Naive thymus-derived CD8-positive, alpha-beta T cell (primary cell): ENCODE measurements at places on chromosomes 1 and 21.
A peak's percentile ranks its signal among the peaks of the same experiment; 100 is the strongest.

- no peak for DNase-seq
Observed at GRCh38 chr1:161166669-161167548, 683 bp downstream of the PPOX start.

DNA sequence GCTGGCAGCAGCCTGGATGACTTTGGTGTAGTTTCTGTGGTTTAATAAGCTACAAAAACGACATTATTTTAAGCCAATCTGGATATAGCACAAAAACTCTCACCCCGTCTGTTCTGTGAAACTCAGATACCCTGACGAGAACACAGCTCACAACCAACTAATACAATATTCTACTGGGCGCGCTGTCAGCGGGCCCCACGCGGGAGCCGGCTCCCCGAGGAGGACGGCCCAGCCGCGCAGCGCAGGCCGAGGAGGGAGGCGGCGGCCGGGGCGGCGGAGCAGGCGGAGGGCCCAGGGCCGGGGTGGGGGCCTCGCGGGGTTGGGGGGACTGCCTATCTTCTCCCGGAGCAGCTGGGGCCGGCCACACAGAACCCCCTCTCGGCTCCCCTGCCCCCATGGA lies 87.2 kb upstream of the POU3F1 start:
- DNase-seq = no peak

GRCh38 chr1:227335242-227336020 lies 17.1 kb upstream of the CDC42BPA start:
- no peak for DNase-seq

DNA sequence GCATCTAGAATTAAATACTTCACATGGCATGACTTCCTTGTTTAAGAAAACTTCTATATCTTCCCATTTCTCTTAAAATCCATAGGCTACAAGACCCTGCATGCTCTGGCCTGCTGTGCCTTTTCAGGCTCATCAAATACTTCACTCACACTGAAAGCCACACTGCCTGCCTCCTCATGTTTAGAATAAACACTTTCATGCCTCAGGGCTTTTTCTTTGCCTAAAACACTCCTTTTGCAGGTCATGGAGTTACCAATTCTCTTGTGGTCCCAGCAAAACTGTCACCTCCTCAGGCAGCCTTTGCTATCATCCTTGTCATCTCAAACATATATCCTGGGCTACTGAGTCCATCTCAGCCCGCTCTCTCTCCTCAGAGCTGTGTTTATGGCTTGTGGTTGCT lies 5.5 kb downstream of the SGIP1 start:
- DNase-seq = no peak

DNA sequence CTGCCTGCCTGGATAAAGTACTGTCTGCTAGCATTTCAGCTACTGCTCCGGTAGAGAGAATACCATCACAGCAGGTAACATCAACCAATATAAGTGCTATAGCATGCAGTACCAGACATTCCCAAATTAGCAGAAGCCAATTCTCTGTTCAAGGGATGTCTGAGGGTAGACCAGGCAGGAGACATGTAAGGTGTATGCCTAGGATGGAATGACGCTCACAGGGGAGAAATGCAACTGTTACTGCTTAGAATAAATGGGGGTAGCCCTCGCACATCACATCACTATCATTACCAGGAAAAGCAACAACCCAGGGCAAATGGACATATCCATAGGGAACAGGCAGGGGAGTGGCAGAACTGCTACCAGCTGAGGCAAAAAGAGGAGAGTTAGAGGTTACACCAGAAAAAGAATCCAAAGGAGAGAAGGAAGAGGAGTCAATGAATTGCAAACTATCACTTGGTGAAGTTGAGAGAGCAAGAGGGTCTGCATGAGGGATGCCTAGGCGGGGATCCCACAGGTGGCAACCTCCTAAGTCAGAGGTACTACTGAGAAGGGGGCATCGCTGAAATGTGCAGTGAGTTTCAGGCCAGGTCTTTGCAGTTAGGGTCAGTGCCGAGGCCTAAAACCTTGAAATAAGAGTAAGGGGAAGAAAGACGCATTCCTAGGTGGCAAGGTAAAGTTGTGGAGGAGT lies 1.1 kb downstream of the UBE2Q1 start:
- no peak for DNase-seq

DNA sequence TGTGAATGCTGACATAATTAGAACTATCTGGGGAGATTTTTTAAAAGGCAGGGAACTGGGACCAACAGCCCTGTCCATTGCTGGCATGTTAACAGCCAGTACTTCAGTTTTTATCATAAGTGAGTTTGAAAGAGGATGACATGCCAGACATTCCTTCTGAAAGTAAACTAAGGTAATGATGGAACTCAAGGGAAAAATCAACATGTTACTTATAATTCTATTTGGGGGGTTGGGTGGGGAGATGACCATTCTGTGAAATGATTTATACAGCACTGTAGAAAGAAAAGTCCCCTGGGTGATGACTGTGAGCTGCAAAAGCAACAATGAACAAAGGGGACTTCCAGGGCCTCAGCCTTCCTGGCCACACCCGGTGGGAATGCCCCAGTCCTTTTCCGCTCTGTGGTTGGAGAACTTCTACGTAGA lies 5.4 kb upstream of the LAMC2 start:
- DNase-seq = no peak

- DNase-seq = no peak
Observed at GRCh38 chr1:111199881-111200801, at the start of gene DENND2D. Gene DENND2D, minus strand, starts transcription at chr1:111200646. Its CDS starts 187 bp downstream, at chr1:111200459.

DNA sequence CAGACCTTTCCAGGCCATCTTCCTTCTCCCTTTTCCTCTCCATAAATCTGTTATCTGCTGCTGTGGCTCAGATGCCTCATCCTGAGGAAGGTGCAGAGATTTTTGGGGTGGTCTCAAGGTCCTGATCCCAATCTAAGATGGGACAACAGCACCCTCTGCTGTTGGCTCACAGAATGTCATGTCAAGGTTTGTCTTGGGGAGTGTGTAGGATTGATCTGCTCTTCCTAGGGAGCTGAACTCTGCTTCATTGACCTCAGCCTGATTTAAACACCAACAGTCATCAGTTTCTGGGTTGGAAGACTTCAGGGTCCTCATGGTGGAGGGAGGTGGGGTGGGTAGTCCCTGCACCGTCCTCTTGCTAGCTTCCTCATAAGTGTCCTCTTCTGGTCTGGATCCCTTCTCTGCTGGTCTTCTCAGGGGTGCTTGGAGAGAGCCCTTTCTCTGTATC lies 62.8 kb upstream of the LAX1 start:
- DNase-seq = peak; percentile 60

- no peak for DNase-seq
Observed at GRCh38 chr1:185074307-185074706, 28.9 kb downstream of the RNF2 start.
